ENCODE measurements at places on chromosomes 2 and 18.

GRCh38 chr2:71699428-71699827 lies 246.1 kb downstream of the DYSF start:
- DNase-seq, result no peak

DNA sequence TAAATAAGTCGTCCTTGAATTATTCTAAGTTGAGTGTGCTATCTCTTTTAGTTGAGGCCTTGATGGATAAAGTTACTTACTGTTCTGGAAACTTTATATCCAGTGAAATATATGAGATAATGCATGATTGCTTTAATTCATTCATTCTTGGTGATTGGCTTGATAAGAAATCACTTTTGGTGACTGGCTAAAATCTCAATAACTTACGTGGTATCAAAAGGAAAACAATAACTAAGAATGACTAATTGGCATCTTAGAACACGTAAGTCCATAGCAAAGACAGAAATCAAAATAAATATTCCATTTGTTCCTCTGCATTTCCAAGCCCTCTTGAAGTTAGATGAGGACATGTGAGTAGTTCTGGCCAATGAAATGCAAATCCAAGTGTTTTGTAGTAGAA lies 251.6 kb downstream of the NUP35 start:
- DNase-seq, result no peak

DNA sequence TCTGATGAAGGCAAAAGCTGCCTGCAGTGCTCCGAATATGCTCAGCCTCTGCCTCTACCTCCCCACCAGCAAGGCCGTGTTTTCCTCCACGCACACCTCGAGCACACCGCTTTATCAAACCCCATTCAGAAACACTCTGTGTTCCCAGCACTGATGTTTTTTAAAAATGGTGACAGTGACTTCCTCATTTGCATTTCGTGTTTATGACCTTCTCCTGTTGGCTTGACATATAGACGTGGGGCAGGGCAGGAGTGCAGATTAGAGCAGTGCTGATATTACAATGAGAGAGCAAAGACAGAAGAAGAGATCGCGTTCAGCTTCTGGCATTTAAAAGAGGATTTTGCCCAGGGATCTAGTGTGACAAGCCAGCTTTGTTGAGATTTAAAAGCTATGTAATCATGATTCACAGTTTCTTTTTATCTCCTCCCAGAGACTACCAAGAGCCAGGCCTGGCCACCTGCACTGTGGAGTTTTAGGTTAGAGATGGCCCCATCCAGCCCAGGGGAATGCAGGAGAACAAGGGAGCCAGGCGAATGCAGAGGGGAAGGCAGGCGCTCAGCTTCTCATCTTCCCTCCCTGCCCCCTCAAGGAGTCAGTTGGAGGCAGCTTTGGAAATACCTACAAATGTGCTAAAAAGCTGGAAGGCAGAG lies 61.5 kb upstream of the NEDD4L start:
- DNase-seq, result no peak

DNA sequence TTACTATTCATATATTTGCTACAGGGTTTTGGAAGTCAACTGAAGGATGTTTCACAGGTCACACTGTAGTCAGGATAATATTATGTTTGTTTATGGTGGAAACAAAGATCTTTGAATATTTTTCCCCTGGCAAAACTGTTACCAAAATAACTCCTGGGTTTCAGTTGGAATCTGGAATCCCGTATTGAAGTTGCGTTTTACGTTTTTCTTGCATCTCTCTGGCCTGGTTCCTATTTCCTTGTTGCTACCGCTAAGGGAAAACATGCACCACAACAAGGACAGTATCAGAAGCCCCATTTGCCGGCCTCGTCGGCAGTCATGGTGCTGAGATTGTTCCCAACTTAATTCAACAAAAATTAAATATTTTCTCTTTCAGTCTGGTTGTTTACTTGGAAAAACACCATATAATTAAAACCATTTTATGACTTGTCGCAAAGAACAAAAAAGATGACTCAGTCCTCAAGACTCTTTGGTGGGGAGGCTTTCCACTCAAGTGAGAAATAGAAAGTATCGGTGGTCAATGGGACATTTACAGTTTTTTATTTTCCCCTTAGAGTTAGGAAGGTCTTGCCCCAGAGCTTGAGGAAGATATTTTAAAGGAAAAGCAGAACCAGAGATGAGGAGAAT lies 42.3 kb downstream of the EN1 start:
- DNase-seq, result no peak

DNA sequence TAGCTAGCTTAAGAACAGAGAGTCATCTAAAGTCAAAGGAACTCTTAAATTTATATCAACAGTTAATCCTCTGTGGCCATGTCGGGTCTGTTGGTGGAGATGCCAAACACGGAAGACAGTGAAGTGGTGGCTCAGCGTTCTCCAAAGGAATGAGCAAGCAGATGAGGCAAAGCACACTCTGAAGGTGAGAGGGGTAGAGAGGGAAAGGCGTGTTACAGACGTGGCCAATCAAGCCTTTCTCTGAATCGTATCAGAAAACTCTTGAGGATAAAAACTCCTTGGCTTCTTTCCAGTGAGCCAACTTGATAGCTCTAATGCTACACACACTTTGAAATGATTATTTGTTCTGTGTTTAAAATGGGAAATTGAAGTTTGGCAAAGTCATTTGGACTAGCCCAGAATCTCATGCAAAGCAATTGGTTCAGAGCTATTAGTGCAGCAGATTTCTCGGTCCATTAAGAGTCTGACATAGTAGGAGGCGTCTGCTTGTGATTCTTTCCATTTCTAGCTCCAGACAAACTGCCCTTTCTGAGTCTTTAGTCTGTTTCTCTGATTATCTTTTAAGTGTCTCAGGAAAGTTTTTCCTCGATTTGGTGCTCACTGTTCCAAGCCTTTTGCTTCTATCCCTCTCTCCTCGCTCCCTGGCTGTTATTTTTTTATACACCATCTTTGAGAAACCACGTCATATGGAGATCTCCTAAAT lies 57.5 kb upstream of the CPO start:
- DNase-seq, result no peak

- no peak for DNase-seq
These were observed 6.9 kb upstream of the SMAD7 start for GRCh38 chr18:48957616-48958015.

GRCh38 chr2:64675860-64676259 lies 22.1 kb upstream of the SERTAD2 start:
- peak; percentile 75 for DNase-seq

- DNase-seq, result no peak
These were observed 7.4 kb downstream of the NAB1 start for GRCh38 chr2:190656301-190656700.

DNA sequence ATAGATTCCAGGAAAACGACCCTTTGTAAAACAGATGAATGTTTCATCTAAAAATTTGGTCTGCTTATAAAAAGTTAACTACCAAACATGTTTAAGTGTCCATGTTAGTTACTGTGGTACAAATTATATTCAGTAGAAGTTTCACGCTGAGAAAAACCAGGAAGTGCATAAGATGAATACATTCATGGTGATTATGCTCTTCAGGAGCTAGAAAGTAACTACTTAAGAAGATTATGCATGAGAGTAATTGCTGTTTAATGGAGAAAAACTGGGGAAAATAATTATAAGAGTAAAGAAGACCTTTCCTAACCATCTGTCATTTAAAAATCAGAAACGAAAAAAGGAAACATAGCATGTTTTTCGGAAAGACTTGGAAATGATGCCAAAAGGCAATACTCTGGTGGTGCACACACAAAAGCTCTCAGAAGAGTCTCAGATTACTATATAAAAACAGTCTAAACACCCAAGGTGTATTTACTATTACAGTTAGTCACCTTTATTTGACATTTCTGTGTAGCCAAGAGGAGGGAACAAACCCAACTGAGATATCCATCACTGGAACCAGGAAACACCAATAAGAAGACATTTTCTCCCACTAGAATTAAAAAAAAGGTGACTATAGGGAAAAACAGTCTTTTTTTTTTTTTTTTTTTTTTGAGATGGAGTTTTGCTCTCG lies 38.8 kb upstream of the METTL21A start:
- no peak for DNase-seq
